Thoracic aorta endothelial cell (primary cell): ENCODE measurements at places on chromosomes 7 and 10. TPM values are rescaled to one million over a fixed set of nuclear protein-coding genes. Genes with fewer than 3 reads are reported as not detected.

Gene DRGX
- not detected in 2 replicates for total RNA-seq

Gene SPDYE1
- 0.07 TPM in 1 of 2 replicates, not detected in the other for total RNA-seq

Gene CALML3
- total RNA-seq = not detected in 2 replicates

Gene AMZ1
- 0.14 TPM in 1 of 2 replicates, not detected in the other for total RNA-seq

Gene PNLIPRP1
- not detected in 2 replicates for total RNA-seq

Gene CFAP70
- 0.40 and 0.43 TPM in 2 replicates for total RNA-seq

Gene TMEM106B
- total RNA-seq = 71.6 and 73.4 TPM in 2 replicates

Gene AOAH
- not detected in 2 replicates for total RNA-seq

Gene OR2A7
- total RNA-seq = 0.27 and 0.65 TPM in 2 replicates
